Vein endothelial cell (primary cell): ENCODE measurements at places on chromosomes 12 and 14. TPM values are rescaled to one million over a fixed set of nuclear protein-coding genes. Genes with fewer than 3 reads are reported as not detected.

Gene TMX1
- 51.3 and 62.2 TPM in 2 replicates for total RNA-seq

Gene TTC6
- 0.19 and 0.33 TPM in 2 replicates for total RNA-seq

Gene IAPP
- total RNA-seq: not detected in 2 replicates

Gene CD163
- not detected in 2 replicates for total RNA-seq

Gene CCDC175
- not detected in 2 replicates for total RNA-seq

Gene FAM186B
- total RNA-seq: 0.48 and 0.65 TPM in 2 replicates

Gene BMAL2
- 36.4 and 37.9 TPM in 2 replicates for total RNA-seq

Gene KRT73
- not detected in 2 replicates for total RNA-seq

Gene SRSF9
- 172 and 175 TPM in 2 replicates for total RNA-seq

Gene CPNE6
- total RNA-seq: not detected in 2 replicates

Gene ABHD4
- 9.8 and 14.6 TPM in 2 replicates for total RNA-seq

Gene GON7
- total RNA-seq: 14.0 and 15.6 TPM in 2 replicates

Gene TMEM106C
- 52.6 and 74.8 TPM in 2 replicates for total RNA-seq

Gene C12orf50
- total RNA-seq: not detected in 2 replicates

Gene RBP5
- not detected in 2 replicates for total RNA-seq

Gene SMOC1
- total RNA-seq: 2.2 and 3.3 TPM in 2 replicates

Gene KRT74
- not detected in 2 replicates for total RNA-seq

Gene IQSEC3
- under 0.01 TPM in 1 of 2 replicates, not detected in the other for total RNA-seq

Gene RHOJ
- total RNA-seq: 209 and 210 TPM in 2 replicates

Gene PDE3A
- 17.1 and 25.2 TPM in 2 replicates for total RNA-seq

Gene LRFN5
- 0.10 TPM in 1 of 2 replicates, not detected in the other for total RNA-seq

Gene MIP
- 0.29 TPM in 1 of 2 replicates, not detected in the other for total RNA-seq

Gene ORMDL2
- total RNA-seq: 20.9 and 23.6 TPM in 2 replicates

Gene CNTN1
- under 0.01 TPM in 1 of 2 replicates, not detected in the other for total RNA-seq

Gene KRT6C
- not detected in 2 replicates for total RNA-seq

Gene CLEC2A
- total RNA-seq: not detected in 2 replicates

Gene GPRC5A
- 5.0 and 11.1 TPM in 2 replicates for total RNA-seq

Gene KRT77
- total RNA-seq: not detected in 2 replicates

Gene TMEM119
- under 0.01 and 0.10 TPM in 2 replicates for total RNA-seq

Gene FAIM2
- total RNA-seq: not detected in 2 replicates

Gene HOXC13
- not detected in 2 replicates for total RNA-seq

Gene SYNJ2BP
- total RNA-seq: 23.5 and 29.9 TPM in 2 replicates

Gene OTUB2
- total RNA-seq: 1.6 and 2.3 TPM in 2 replicates

Gene GARIN6
- not detected in 2 replicates for total RNA-seq

Gene OTOGL
- total RNA-seq: 0.98 and 1.5 TPM in 2 replicates

Gene DLGAP5
- 24.2 and 50.6 TPM in 2 replicates for total RNA-seq

Gene GAS2L3
- 21.9 and 39.6 TPM in 2 replicates for total RNA-seq

Gene SLC10A1
- not detected in 2 replicates for total RNA-seq

Gene SINHCAF
- total RNA-seq: 83.9 and 99.8 TPM in 2 replicates

Gene TRAF3
- 27.3 and 30.1 TPM in 2 replicates for total RNA-seq

Gene KLRF1
- 0.33 TPM in 1 of 2 replicates, not detected in the other for total RNA-seq

Gene CLMN
- total RNA-seq: 3.5 and 4.2 TPM in 2 replicates

Gene TMEM121
- total RNA-seq: 5.6 and 6.2 TPM in 2 replicates

Gene ARHGEF40
- 2.9 and 4.6 TPM in 2 replicates for total RNA-seq

Gene PLEKHH1
- total RNA-seq: 0.10 and 0.33 TPM in 2 replicates

Gene CACNA1C
- 0.86 and 0.98 TPM in 2 replicates for total RNA-seq

Gene RITA1
- 24.8 and 25.5 TPM in 2 replicates for total RNA-seq

Gene BDKRB2
- under 0.01 and 0.38 TPM in 2 replicates for total RNA-seq
